ENCODE measurements at places on chromosomes 2 and 18.
A peak's percentile ranks its signal among the peaks of the same experiment; 100 is the strongest.

DNA sequence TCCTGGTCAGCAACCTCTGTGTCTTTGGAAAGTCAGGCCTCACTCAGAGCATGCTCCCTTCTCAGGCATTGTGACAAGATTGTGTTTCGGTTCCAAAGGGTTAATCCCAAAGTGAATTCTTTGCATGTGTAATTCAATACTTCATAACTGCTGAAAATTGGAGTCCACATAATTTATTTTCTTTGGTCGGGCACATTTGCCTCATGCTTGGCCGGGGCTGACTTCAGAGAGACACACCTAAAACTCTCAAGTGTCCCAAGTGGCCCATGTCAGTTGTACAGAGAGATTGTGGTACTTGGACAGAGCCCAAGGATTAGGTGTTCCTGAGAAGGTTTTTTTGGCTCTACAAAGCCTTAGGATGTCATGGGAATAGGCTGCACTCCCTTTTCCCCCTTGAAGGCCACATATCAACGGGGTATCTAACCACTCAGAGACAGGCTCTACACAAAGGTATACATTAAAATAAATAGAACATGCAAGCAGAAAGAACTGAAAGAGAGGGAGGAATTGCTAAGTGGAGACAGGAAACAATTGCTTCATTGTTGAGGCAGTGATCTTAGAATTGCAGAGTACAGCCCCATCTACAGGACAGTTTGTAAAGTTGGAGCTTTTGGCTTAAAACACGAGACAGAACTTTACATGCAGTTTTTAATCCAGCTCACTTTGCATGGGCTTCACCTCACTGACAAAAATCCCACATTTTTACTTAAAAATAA lies 1232.3 kb upstream of the ZEB2 start:
- no peak for DNase-seq

GRCh38 chr18:68919900-68920299 lies 122.0 kb downstream of the CCDC102B start:
- DNase-seq = no peak

DNA sequence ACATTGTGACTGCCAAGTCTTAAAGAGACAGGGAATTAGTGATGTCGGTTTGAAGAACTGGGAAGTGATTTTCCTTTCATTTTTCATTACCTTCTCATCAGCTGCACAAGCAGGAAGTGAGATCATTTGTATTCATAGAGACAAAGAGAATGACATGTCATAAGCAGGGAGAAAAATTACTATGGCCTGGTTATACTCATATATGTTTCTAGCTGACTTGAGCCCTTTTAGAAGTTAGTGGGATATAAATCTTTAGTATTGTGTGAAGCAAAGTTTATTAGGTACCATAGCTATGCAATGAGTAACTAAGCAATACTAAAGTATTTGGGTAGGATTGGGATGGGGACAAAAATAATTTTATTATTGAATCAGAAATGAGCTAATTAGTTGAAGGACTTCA lies 284.1 kb downstream of the PID1 start:
- DNase-seq = no peak

DNA sequence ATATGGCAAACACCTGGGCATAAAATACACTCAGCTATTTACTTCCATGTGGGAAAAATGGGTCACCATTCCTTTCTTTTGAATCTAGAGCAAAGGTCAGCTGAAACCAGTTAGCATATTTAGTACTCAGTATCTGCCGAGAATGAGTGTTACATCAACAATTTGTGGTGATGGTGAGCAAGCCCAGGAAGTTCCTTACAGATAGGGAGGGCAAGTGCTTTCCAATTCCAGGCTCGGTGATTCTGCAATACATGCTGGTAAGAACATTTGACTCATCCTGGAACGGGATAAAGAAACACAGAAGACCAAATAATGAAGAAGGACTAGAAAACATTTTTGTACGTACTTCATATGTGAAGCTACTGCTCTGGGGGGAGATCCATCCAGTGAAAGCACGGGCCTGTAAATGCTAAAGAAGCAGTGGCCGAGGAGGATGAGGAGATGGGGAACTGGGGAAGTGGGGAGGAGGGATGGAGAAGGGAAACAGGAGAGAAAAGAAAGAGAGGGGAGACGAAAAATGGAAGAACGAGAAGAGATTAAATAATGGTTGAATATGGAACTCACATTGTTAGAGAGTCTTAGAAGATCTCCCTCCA lies 251.9 kb downstream of the TTC32 start:
- DNase-seq = no peak

GRCh38 chr2:45611020-45611859 lies at the start of gene SRBD1:
Gene SRBD1 (minus strand): TSS chr2:45611267. CDS start chr2:45605441, 5,826 bp downstream.
- peak; percentile 85 for DNase-seq

All from stimulated activated CD8-positive, alpha-beta memory T cell treated with anti-CD3 and anti-CD28 coated beads, Interleukin-7, amount 100 ng/mL, for 48 hours (primary cell).